ENCODE measurements at places on chromosomes 1 and 21. TPM values are rescaled to one million over a fixed set of nuclear protein-coding genes. Genes with fewer than 3 reads are reported as not detected.

- DNase-seq: no peak
Measured at GRCh38 chr1:245855846-245856730, 651.0 kb downstream of the SMYD3 start.

TRAPPC10 gene
- polyA plus RNA-seq: 49.6 TPM

DNA sequence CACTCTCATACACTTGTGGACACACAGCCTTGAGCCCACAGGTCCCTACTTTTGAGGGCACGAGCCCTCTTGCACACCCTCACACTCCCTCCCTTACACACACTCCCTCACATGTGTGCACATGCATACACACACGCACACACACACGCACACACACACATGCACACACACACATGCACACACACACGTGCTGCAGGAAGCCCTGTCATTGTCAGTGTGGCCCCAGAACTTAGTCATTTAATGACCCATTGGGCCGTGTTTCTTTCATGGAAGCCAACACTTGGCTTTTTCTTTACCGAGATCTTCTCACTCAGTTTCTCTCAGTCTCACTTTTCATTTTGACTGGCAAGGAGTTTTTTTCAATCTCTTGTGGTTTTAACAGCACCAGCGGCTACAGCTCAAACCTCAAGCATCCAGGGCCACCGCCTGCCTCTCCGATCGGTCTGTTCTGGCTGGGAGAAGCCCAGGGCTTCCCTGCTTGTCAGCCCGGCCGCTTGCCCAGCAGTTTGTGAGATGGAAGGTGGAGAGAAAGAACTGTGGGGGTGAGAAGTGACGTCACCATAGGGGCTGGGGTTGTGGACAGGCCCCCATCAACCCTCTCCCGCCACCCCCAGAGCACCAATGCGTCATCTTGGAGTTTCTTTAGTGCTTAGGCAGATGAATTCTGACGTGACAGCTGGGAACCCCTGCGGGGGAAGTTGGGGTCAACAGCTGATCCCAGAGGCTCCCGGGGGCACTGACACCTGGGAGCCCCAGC lies 15.8 kb upstream of the TNFRSF8 start:
- DNase-seq: no peak

- no peak for DNase-seq
Measured at GRCh38 chr1:85628791-85629531, 48.4 kb downstream of the CCN1 start.

DNA sequence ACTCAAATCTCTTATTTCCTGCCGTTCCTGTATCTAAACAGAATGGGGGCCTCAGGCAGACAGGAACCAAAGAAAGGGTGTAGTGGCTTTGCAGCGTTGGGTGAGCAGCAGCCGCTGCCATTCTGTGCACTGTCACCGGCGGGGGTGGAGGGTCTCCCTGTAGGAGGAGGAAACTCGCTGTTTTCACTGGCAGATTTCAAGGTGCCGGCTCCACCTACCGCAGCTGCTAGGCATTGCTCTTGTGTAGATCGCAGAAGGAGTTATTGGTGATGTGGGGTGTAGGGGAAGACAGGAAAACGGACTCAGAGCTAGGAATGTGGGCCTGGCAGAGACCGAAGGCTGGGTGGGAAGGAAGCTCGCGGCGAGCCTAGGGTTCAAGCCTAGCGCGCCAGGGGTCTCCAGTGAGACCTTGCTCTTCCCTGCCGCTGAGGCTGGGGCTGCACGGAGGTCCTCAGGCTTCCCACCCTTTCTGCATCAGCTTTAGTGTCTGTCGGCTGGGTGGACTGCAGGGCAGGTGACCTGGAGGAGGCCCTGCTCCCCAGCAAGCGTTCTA lies 20.8 kb downstream of the ATP5PO start:
- peak; percentile 89 for DNase-seq

BARHL2 gene
- polyA plus RNA-seq: not detected

DNA sequence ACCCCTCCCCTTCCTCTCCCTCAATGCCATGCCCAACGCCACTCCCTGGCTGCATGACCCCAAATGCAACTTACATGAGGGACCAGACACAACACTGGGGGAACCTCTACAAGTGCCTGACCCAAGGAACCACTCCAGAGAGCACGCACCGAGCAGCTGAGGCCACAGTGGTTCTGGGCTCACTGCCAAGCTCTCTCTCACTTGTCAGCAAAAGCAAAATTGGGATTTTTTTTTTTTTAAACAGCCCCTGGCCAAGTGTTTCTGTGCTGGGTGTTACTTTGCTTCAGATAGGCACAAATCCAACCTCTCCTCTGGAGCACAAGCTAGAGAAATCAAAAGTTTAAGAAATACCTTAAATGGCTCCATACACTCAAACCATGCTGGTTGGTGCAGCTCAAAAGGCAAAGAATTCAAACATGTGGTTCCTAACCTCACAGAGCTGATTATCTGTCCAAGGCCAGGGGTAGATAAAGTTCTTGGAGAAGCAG lies 363.0 kb downstream of the SETD4 start:
- DNase-seq: peak; percentile 43

DNA sequence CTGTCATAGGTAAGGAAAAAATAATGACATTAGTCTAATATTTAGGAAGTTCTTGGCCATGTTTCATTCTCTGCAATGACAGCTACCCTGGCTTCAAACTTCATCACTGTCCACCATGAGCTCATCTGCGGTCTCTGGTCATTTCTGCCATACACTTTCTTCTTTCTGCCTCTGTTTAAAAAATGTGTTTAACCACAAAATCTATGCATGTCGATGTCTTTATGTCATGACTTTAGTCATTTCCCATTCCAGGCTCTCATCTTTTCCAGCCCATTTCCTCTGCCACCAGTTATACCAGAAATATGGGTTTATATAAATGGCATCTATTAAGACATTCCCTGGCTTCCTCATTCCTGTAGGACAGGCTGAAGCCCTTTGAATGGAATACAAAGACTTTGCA lies 68.5 kb upstream of the DUSP10 start:
- DNase-seq: no peak

KCNC4 gene
- polyA plus RNA-seq: 7.6 TPM

DNA sequence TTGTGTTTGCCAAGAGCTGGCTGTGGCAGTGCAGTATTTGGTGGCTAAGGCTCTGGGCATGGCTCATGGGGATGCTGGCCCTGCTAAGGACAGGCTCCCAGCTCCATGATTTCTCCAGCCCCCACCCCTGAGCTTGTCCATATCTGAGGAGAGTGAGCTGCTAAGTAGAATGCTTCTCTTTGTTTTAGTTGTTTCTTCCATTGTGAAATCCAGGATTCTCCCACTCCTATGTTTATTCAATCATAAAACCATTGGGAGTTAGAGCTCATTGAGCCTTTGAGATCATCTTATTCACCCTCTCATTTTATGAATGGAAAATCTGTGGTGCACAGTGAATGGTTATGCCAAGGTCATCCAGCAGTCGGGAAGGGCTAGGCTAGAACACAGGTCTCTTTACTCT lies 188.8 kb downstream of the TNR start:
- DNase-seq: no peak

- no peak for DNase-seq
Measured at GRCh38 chr1:22206551-22207125, 63.7 kb upstream of the WNT4 start.

All from renal pelvis (tissue), 12 donors.